ENCODE measurements at places on chromosomes 11 and 22.

GRCh38 chr11:1843098-1843473 lies 4.3 kb downstream of the TNNI2 start:
- no peak for DNase-seq

GRCh38 chr11:65777821-65778361 lies 2.9 kb downstream of the AP5B1 start:
- no peak for DNase-seq

GRCh38 chr11:72955466-72955865 lies 141.3 kb downstream of the ATG16L2 start:
- DNase-seq, result no peak

DNA sequence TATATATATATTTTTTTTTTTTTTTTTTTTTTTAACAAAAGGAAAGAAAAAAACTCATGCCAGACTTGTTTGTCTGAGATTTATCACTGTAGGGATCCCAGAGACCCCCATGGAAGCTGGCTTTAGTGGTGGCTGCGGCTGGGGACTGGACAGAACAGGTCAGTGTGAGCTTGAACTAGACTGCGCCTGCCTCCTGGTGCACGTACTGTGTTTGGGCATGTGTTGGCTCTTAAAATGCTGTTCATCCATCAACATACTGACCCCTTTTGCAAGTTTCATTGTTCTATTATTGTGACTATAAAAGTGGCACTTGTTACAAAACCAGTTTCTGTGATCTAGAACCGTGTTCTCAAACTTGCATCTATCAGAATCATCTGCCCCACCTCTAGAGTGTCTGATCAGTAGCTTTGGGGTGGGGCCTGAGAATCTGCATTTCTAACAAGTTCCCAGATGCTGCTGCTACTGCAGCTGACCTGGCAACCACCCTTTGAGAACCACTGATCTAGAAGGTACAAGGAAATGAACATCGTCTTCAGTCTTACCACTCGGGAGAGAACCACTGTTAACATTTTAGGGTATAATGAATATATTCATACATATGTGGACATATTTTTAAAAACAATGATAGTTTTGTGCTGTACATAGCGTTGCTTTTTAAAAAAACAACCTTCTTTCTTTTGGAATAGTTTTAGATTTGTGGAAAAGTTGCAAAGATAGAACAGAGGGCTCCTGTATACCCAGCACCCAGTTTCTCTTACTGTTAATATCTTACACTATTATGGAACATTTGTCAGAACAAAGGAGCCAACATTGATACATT lies 54.0 kb downstream of the ZNRF3 start:
- no peak for DNase-seq

DNA sequence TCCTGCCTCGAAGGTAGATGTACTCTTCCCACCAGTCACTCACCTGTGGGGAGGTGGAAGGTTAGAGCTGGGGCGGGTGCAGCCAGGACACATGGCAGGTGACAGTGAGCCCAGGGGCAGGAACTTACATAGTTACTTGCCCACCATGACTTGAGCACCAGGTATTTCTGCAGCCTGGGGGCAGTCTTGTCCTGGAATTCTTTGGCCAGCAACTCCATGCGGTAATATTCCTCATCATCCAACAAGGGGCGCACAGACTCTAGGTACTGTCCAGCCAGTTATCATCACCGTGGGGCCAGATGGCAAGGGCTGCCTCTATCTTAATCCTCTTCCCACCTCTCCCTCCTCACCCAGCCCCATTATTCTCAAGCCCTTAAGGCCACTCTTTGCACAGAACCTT lies 2.2 kb downstream of the CPT1B start:
- DNase-seq, result no peak

DNA sequence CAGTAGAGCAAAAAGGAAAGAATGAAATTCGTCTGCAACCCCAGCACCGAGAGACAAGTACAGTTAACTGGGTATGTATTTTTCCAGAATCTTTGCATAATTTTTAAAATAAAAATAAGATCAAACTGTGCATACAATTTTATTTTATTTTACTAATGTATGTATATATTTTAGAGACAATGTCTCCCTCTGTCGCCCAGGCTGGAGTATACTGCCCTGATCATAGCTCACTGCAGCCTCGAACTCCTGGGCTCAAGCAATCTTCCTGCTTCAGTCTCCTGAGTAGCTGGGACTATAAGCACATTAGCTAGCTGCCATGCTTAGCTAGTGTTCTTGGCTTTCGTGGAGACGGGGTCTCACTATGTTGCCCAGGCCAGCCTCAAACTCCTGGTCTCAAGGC lies 18.8 kb upstream of the DRD2 start:
- DNase-seq, result no peak

- DNase-seq, result no peak
These were observed 11.2 kb upstream of the PIK3C2A start for GRCh38 chr11:17219016-17219415.

GRCh38 chr11:64096835-64097234 lies 61.1 kb downstream of the FLRT1 start:
- DNase-seq, result no peak

- DNase-seq, result no peak
These were observed 18.3 kb upstream of the SYT7 start for GRCh38 chr11:61598886-61599868.
